Effector CD4-positive, alpha-beta T cell (primary cell): ENCODE measurements at places on chromosomes 1 and 21.

DNA sequence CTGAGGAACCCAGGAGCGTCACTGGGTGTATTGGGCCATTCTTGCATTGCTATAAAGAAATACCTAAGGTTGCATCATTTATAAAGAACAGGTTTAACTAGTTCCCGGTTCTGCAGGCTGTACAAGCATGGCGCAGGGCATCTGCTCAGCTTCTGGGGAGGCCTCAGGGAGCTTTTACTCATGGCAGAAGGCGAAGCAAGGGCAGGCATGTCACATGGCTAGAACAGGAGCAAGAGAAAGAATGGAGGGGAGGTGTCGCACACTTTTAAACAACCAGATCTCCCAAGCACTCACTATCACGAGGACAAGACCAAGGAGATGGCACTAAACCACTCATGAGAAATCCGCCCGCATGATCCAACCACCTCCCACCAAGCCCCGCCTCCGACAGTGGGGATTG is 65.2 kb downstream of the PSMG1 start:
- no peak for DNase-seq

- DNase-seq = no peak
Measured at GRCh38 chr1:31730336-31731048, 26.7 kb upstream of the COL16A1 start.

GRCh38 chr1:232423591-232423990 is 206.3 kb downstream of the SIPA1L2 start:
- DNase-seq = no peak

GRCh38 chr1:183807549-183808168 is 2.7 kb downstream of the RGL1 start:
- no peak for DNase-seq

DNA sequence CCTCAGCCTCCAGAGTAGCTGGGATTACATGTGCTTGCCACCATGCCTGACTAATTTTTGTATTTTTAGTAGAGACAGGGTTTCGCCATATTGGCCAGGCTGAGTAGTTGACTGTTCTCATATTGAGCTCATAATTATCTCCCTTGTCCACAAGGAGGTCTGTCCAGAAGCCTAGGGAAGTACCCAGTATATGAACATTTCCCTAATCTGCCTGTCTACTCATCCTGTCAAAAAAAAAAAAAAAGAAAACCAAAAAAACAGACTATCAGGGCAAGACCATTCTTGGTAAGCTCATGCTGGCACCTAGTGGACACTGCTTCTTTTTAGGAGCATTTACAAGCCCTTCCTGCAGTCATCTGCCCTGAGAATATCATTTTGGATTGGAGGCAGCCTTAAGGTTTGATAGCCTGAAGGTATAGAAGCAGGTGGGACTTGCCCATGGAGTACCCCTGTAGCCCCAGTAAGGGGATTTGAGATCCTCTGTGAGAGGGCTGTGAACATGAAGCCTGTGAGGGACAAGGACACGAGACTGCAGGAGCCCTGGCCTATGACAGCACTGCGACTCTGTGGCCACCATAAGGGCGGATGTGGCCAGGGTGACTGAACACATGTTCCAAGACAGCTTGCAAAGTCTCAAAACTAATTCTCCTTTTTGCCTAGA is 10.8 kb upstream of the DUSP12 start:
- DNase-seq = peak; percentile 15

GRCh38 chr1:32647308-32648134 is 2.8 kb downstream of the ZBTB8OS start:
- no peak for DNase-seq

GRCh38 chr1:14112613-14113012 is 412.6 kb downstream of the PRDM2 start:
- DNase-seq = no peak

DNA sequence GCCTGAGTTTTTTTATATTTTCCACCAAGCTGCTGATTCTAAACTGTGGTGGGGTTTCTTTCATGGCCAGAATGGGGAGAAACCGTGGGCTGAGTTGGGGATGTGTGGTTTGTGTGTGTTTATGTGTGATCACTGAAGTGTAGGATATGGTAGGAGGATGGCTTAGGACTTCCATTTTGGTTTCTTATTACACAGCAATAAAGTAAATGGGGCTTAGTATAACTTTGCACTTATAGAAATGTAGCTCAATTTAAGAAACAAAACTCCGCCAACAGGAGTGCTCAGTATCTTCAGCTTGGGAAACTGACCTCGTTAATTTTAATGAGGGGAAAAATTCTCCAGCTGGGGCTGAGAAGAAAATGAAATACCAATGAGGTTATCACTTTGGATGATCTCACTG is 77.8 kb downstream of the PBX1 start:
- no peak for DNase-seq

GRCh38 chr21:23014021-23014420 is 2015.8 kb downstream of the NCAM2 start:
- DNase-seq = no peak

DNA sequence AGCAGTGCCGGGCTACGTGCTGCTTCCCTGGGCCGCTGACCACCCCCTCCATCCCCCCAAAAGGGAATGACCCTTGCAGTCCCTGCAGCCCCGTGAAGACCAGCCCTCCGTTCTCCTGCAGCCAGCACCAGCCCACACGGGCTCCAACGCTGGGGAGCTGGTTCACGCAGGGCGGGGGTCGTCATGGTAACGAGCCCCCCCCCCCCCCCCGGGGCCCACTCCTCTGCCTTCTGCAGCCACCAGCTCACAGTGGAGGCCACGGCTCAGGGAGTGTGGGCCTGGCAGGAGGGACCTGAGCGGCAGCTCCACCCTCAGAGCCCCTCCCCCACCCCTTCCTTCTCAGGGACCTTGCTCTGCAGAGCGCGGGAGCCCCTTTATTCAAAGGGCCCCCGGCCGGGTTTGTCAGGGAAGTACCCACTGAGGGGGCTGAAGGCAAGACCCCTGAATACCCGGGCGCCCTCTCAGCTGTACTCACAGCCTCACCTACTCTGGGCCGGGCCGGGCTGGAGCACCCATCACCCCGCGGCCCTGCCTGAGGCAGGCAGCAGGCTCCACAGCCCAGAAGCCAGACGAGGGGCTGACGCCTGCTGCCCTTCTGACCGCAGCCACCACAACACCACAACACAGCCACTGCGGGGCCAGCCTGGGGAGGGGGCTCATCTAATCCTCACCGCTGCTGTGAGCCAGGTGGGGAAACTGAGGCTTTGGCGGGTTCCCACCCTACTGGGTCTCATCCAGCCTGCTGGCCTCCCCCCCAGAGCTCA is 12.6 kb downstream of the MEGF6 start:
- DNase-seq = no peak

DNA sequence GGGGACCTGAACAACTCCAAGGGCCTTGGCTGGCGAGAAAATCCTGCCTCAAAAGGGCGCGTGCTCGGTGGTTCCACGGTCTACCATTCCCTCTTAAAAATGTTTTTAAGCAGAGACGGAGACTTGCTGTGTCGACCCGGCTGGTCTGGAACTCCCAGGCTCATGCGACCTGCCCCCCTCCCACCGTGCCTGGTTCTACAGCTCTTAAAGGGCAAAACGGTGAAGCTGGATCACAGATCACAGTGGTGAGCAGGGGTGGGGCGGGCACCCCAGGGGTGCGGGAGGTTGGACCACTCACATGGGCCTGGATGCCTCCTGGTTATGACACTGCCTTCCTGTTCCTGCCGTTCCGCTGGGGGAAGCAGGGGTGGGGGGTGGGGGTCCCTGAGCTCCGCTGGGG is 4.2 kb upstream of the C1orf159 start:
- DNase-seq = no peak

DNA sequence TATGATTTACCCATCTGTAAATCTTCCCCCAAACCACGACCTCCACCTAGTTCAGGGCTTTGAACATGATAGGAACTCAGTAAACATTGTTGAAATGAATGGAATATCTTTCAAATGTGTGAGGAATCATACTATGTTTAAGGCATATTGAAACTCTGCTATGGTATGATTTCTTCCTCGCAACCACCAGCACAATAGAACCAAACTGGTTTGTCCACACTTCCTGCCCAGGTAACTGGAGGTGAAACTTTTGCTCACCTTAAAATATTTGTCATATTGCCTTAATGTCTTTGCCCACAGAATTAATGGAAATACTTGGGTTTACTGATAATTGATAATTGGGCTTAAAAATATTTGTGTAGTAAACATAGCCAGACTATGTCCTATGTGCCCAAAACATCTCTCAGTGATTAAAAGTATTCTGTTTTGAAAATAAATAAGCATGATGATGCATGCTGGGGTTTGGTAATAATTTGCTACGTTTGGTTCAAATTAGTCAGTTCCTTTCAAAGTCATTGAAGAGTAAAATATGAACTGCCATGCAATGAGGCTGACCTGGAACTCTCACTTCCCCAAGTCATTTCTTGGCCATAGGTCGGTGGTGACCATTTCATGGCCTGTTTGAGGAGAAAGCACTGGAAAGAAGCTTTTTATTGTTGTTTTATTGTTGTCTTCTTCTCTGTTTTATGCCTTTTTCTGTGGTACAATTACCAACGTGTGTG is 73.3 kb downstream of the TNFSF18 start:
- no peak for DNase-seq

DNA sequence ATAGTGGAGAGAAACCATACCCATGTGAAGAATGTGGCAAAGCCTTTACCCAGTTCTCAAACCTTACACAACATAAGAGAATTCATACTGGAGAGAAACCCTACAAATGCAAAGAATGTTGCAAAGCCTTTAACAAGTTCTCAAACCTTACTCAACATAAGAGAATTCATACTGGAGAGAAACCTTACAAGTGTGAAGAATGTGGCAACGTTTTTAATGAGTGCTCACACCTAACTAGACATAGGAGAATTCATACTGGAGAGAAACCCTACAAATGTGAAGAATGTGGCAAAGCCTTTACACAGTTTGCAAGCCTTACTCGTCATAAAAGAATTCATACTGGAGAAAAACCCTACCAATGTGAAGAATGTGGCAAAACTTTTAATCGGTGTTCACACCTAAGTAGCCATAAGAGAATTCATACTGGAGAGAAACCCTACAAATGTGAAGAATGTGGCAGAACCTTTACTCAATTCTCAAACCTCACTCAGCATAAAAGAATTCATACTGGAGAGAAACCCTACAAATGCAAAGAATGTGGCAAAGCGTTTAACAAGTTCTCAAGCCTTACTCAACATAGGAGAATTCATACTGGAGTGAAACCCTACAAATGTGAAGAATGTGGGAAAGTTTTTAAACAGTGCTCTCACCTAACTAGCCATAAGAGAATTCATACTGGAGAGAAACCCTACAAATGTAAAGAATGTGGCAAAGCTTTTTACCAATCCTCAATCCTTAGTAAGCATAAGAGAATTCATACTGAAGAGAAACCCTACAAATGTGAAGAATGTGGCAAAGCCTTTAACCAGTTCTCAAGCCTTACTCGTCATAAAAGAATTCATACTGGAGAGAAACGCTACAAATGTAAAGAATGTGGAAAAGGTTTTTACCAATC is 80.0 kb downstream of the JMJD4 start:
- DNase-seq = no peak
